ENCODE measurements at places on chromosomes 1 and 21. TPM values are rescaled to one million over a fixed set of nuclear protein-coding genes. Genes with fewer than 3 reads are reported as not detected.

Gene SMYD3
- total RNA-seq: 33.7 TPM

- no peak overlapping the region for H3K4me3 ChIP-seq
- H3K27me3 ChIP-seq: no peaks in the 10 kb centered on the region
- H3K36me3 ChIP-seq: no peaks in the 10 kb centered on the region
- no peaks in the 10 kb centered on the region for H3K4me1 ChIP-seq
These were observed 10.3 kb downstream of the GPR25 start for GRCh38 chr1:200883118-200883517.

GRCh38 chr1:243842978-243843511 lies 7.0 kb downstream of the AKT3 start:
- H3K27me3 ChIP-seq: no peaks in the 10 kb centered on the region
- no peaks in the 10 kb centered on the region for H3K36me3 ChIP-seq
- no peak overlapping the region for H3K4me3 ChIP-seq
- H3K4me1 ChIP-seq: peaks cover 10% of the 10 kb centered on the region
- peak overlapping the region; percentile 8 for H3K27ac ChIP-seq

GRCh38 chr1:26555550-26555981 lies 26.0 kb downstream of the RPS6KA1 start:
- no peak overlapping the region for H3K4me3 ChIP-seq
- no peak overlapping the region for H3K27ac ChIP-seq
- peaks cover 54% of the 10 kb centered on the region for H3K36me3 ChIP-seq
- no peaks in the 10 kb centered on the region for H3K27me3 ChIP-seq
- no peaks in the 10 kb centered on the region for H3K4me1 ChIP-seq

Gene RAP1GAP
- total RNA-seq: 568 TPM

Gene MRPS14
- total RNA-seq: 43.8 TPM

DNA sequence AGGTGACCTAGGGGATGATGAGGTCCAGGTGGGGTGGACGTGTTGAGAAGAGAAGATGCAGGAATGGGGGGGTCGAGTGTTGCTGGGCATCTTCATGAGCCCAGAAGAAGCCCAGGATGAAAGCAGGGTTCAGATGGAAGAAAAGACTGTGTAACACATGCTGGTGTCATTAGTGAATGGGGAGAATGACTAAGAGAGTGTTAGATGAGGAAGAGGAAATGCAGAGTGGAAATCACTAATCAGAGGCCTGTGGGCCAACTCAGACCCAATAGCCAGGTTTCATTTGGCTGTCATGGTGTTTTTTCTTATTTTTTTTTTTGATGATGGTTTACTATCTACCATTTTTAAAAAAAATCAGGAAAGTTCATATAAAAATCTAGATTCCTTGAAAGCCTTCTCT lies 180.8 kb upstream of the CAMK1G start:
- H3K27ac ChIP-seq: no peak overlapping the region
- no peaks in the 10 kb centered on the region for H3K27me3 ChIP-seq
- DNase-seq: no peak
- H3K4me1 ChIP-seq: peaks cover 5% of the 10 kb centered on the region
- H3K36me3 ChIP-seq: no peaks in the 10 kb centered on the region

- DNase-seq: no peak
- H3K4me3 ChIP-seq: no peak overlapping the region
- no peaks in the 10 kb centered on the region for H3K27me3 ChIP-seq
- H3K36me3 ChIP-seq: peaks cover 61% of the 10 kb centered on the region
- peak overlapping the region; percentile 22 for H3K27ac ChIP-seq
These were observed 61.6 kb downstream of the CD46 start for GRCh38 chr1:207813512-207813881.

DNA sequence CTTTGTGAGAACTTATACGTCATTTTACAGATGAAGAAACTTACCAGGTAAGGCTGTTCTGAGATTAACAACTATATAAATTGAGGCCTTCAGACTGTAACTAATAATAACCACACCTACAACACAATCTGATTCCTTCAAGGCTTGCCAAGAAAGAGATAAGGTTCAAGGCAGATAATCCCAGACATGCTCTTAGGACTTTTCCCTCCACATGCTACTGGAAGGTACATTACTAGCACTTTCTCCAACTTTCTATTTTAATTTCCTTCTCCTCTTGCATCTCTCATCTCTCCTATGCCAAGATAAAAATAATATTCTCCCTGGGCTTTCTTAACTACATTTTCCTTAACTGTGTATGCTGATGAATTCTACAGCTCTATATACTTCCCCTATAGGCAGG lies 18.9 kb upstream of the NRAS start:
- H3K27ac ChIP-seq: no peak overlapping the region
- H3K36me3 ChIP-seq: peaks cover 70% of the 10 kb centered on the region
- no peaks in the 10 kb centered on the region for H3K27me3 ChIP-seq

Gene GJB4
- total RNA-seq: not detected

DNA sequence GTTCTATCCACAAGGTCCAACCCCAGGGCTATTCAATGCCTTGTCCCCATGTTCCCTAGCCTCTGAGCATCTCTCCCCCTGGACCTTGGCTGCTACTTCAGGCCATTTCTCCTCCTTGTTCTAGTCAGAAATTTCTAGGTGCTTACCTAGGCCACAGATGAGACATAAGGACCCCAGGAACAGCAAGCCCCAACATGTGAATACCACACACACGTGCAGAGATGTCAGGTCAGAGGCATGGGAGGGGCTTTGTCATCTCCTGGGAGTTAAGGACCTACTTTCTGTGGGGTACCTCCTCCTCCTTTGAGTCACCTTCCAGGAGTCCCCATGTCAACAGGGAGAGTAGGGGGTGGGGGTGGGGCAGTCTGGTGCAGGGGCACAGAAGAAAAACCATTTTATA lies 7.1 kb upstream of the RGS16 start:
- no peak overlapping the region for H3K27ac ChIP-seq
- no peaks in the 10 kb centered on the region for H3K27me3 ChIP-seq
- H3K4me3 ChIP-seq: no peak overlapping the region

DNA sequence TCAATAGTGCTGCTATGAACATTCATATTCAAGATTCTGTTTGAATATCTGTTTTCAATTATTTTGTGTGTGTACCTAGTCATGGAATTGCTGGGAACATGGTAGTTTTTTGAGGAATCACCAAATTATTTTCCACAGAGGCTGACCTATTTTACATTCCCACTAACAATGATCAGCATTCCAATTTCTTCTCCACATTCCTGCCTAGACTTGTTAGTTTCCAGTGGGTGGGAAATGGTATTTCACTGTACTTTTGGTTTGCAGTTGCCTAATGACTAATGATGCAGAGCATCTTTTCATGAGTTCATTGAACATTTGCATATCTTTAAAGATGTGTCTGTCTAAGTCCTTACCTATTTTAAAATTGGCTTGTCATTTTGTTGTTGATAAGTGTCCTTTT lies 1182.6 kb upstream of the B3GALT2 start:
- no peaks in the 10 kb centered on the region for H3K4me1 ChIP-seq
- no peak overlapping the region for H3K4me3 ChIP-seq
- H3K27me3 ChIP-seq: no peaks in the 10 kb centered on the region
- H3K36me3 ChIP-seq: no peaks in the 10 kb centered on the region
- no peak for DNase-seq
- H3K27ac ChIP-seq: no peak overlapping the region

DNA sequence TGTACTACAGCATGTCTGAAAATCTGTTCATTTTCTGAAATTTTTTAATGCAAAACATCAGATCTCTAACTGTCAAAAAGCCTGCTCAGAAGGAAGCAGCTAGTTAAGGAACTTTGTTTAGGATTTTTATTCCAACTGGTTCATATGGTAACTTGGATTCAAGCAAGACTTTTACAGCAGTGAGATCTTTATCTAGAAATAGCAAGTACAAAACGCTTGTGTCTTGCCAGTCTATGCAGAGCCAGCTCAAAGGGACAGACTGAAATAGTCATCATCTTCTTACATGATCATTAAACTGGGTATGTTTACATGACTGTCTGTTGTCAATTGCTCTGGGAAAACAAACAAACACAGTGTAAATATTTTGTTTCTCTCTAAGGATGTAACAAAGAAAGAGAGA lies 37.6 kb downstream of the DDAH1 start:
- H3K4me1 ChIP-seq: no peaks in the 10 kb centered on the region
- H3K36me3 ChIP-seq: no peaks in the 10 kb centered on the region
- H3K27me3 ChIP-seq: no peaks in the 10 kb centered on the region
- no peak for DNase-seq
- no peak overlapping the region for H3K27ac ChIP-seq

DNA sequence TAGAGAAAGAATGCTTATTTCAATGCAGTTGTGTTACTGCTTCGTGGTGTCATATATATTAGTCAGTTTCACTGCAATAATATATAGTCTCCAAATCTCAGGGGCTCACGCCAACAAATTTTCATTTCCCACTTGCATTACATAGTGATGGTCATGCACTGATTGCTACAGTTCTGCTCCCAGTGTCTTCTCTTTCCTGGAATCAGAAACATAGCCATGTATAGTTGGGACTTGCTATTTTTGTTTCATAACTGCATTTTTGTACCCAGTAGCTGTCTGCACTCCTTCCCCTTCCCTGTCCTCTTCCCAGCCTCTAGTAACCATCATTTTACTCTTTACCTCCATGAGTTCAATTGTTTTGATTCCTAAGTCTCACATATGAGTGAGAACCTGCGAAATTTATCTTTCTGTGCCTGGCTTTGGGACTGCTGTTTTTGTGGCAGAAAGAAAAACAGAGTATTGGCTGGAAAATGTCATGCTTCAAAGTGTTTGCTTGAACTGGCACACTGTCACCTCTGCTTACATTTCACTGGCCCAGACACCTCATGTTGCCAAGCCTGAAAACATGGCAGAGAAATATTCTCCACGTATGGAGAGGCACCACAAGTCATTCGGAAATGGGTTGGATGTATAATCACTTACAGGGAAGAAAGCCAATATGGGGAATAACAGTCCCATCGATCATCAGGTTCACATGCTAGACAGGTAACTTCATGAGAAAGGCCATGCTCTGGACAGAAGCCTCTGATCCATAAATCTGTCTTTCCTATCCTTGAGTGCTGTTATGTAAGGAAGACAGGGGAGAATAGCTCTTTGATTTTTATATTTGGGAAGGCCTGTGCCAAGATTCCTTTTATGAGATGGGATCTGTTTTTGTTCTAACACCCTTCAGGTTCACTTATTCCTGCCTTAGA lies 60.4 kb upstream of the BACH1 start:
- no peaks in the 10 kb centered on the region for H3K36me3 ChIP-seq
- no peak for DNase-seq
- no peaks in the 10 kb centered on the region for H3K27me3 ChIP-seq

DNA sequence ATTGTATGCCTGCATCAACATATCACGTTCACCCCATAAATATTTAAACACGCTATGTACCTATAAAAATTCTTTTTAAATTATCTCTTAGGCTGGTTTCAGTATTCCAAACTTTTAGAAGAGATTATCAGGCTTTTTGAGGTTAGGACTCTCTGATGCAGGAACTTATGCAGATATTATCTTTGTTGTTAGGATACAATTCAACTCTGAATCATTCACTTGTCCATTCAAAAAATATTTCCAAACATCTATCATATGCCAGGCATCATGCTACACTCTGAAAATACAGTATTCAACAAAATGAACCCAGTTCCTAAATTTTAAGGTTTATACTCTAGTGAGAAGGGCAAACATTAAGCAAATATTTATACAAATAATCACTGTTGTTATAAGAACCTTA lies 40.5 kb downstream of the ASH1L start:
- no peaks in the 10 kb centered on the region for H3K4me1 ChIP-seq
- no peaks in the 10 kb centered on the region for H3K36me3 ChIP-seq
- no peaks in the 10 kb centered on the region for H3K27me3 ChIP-seq
- no peak overlapping the region for H3K4me3 ChIP-seq
- DNase-seq: no peak

DNA sequence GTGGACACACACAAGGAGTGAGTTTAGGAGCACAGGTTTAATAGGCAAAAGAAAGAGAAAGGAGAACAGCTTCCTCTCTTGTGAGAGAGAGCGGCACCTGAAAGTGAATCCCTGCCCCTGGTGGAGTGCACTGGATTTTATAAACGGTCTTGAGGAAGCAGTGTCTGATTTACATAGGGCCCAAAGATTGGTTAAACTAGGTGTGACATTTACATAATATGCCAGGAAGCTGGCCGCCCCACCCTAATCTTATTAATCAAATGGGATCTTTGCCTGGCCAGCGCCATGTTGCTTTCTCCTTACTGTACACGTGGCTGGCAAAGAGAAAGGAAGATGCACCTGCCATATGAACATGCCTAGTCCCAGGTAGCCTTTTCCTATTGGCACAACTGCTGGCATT lies 38.7 kb downstream of the CFH start:
- H3K4me3 ChIP-seq: no peak overlapping the region
- DNase-seq: no peak
- H3K4me1 ChIP-seq: no peaks in the 10 kb centered on the region
- no peaks in the 10 kb centered on the region for H3K27me3 ChIP-seq
- H3K36me3 ChIP-seq: no peaks in the 10 kb centered on the region
- H3K27ac ChIP-seq: no peak overlapping the region

- DNase-seq: no peak
- H3K4me3 ChIP-seq: no peak overlapping the region
- no peaks in the 10 kb centered on the region for H3K36me3 ChIP-seq
- H3K27me3 ChIP-seq: no peaks in the 10 kb centered on the region
- no peak overlapping the region for H3K27ac ChIP-seq
These were observed 163.2 kb downstream of the SNX7 start for GRCh38 chr1:98824736-98825135.

- DNase-seq: no peak
- H3K36me3 ChIP-seq: no peaks in the 10 kb centered on the region
- no peak overlapping the region for H3K4me3 ChIP-seq
- peaks cover 62% of the 10 kb centered on the region for H3K4me1 ChIP-seq
- H3K27me3 ChIP-seq: no peaks in the 10 kb centered on the region
These were observed 86.2 kb downstream of the SLC66A1 start for GRCh38 chr1:19398309-19398760.

Gene DEGS1
- 87.7 TPM for total RNA-seq

DNA sequence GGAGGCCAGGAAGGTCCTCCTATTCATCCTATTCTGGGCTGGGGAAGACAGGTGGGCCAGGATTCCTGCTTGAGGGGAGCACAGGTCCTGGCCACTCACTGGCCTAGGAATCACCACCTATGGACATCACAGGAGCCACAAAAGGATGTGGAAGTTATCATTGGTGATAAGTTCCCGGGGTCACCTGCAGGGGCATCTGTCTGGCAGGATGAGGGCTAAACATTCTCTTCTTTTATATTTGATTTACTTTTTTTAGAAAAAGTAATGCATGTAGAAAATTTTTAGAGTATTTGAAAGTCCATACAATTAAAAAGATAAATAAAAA lies 33.2 kb upstream of the KIAA0040 start:
- H3K4me3 ChIP-seq: no peak overlapping the region
- no peak overlapping the region for H3K27ac ChIP-seq
- no peaks in the 10 kb centered on the region for H3K36me3 ChIP-seq
- no peaks in the 10 kb centered on the region for H3K4me1 ChIP-seq
- no peak for DNase-seq

Gene TRIM45
- 5.1 TPM for total RNA-seq

Gene CLIC6
- 11.0 TPM for total RNA-seq

DNA sequence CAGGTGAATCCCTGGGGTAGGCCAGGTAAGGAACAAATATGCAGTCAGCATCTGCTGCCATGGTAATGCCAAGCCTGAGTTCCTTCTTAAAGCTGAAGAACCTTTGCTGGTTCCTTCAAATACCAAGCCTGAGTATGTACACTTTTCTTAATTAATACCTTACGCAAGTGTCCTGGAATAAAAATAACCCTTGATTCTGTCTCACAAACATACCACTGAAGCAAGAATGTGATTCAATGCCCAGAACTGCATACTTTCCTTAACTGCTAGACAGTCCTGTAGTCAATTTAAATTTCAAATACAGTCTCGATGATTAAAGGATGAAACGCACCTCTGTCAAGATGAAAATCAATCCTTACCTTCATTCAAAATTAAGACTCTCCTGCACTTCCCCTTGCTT lies 634.0 kb upstream of the CHRM3 start:
- H3K4me3 ChIP-seq: no peak overlapping the region
- no peaks in the 10 kb centered on the region for H3K4me1 ChIP-seq
- H3K27me3 ChIP-seq: no peaks in the 10 kb centered on the region
- no peak for DNase-seq
- H3K27ac ChIP-seq: no peak overlapping the region

All from thyroid gland (tissue), 4 donors.